Right cardiac atrium (tissue), 5 donors: ENCODE measurements at places on chromosomes 11 and 22.
A peak's percentile ranks its signal among the peaks of the same experiment; 100 is the strongest.

DNA sequence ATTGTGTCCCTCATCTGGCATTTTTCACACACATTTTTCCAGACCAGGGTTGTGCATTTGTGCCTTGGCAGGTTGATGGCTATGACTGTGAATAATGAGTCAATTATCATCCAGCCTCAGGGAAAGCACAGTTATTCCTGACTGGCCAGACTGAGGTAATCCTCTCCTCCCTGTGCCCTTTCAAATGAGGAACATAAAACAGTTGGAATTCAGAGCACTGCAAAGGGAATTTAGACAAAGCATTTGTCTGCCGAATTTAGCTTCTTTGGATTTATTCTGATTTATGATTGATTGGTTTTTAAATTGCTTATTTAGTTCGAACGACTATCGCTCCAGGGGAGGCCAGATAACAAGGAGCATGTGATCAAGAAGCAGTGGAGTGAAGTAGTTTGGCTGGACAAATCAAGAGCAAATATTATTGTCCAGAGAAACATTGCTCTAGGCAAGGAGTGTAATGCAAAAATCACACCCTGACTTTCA lies 30.8 kb upstream of the RAG2 start:
- DNase-seq: no peak

DNA sequence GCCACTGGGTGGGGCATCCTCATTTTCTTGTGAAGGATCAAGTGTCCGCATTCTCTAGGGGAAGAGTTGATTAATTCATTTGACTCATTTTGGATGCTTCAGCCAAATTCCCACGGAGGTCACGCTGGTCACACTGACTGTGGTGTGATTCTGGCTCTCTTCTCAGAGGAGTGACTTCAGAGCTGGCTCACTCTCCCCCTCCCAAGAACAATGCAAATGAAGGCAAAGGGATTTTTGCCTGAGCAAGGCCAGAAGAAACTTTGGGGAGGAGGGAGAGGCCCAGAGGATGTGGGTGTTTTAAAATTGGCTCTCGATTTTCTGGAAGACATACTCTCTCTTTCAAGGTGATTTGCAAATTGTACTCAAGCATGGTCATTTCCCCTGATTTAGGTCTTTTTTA lies 51.1 kb upstream of the LMO2 start:
- DNase-seq: peak; percentile 82

DNA sequence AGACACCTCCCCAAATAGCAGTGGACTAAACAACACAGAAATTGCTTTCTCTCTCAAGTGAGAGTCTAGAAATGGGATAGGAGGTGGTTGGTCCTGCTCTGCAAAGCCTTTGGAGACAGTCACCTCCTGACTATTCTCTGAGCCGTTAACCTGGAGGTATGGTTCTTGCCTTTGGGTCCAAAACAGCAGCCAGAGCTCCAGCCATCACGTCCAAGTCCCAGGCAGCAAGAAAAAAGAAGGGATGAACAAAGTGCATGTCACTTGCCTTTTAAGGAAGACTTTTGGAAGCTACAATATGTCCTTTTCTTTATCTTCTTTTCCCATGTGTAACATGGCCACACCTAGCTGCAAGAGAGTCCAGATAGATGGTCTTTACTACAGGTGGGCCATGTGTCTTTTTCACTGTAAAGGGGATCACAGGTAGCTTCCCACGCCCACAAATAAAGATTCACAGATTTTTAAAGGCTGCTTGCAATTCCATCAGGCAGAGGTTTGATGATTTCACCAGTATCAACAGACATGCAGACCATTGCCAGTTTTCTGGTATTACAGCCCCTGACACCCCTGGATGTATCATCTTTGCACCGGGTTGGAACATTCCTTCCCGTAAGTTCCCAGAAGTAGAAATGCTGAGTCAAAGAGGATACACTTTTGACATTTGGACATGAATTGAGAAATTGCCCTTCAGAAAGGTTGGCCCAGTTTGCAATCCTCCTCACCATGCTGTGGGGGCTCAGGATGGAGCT lies 66.0 kb downstream of the MYEOV start:
- no peak for DNase-seq

DNA sequence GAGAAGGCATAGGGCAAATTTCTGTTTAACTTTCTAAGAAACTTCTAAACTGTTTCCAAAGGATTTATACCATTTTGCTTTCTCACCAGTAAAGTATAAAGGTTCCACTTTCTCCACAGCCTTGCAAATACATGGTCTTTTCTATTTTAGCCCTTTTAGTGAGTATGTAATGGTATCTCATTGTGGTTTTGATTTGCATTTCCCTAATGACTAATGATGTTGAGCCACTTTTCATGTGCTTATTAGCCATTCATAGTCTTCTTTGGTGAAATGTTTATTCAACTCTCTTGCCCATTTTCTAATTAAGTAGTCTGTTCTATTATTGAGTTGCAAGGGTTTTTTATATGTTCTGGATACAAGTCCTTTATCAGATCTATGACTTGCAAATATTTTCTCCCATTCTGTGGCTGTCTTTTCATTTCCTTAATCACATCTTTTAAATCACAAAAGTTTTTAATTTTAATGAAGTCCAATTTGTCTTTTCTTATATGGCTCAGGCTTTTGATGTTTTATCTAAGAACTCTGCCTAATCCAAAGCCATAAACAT lies 83.8 kb upstream of the KCNQ1OT1 start:
- no peak for DNase-seq

GRCh38 chr11:70359451-70360205 lies 38.7 kb upstream of the CTTN start:
- DNase-seq: no peak

- no peak for DNase-seq
Measured at GRCh38 chr11:45026835-45027234, 76.2 kb upstream of the TP53I11 start.

DNA sequence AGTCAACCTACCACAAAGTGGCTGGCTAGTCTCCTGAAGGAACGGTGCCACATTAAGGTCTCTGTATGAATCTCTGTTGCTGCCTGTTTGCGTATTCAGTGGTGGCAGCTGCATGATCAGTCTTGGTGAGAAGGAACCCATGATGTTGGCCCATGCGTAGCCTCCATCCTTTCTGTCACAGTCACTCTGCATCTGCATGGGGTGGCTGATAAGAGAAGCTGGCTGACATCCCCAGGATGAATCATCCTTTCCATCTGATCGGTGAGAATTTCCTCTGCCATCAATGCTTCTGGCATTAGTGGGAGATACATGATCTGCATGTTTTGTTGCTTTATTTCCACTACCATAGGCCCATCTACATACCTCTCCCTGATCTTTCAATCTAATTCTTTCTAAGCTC lies 199.0 kb upstream of the NECTIN1 start:
- no peak for DNase-seq
